ENCODE measurements at places on chromosomes 6 and 20. TPM values are rescaled to one million over a fixed set of nuclear protein-coding genes. Genes with fewer than 3 reads are reported as not detected.

The DBNDD2 gene
- total RNA-seq: 120 TPM

The DNAH8 gene
- 0.14 TPM for total RNA-seq

The SASH1 gene
- 82.3 TPM for total RNA-seq

The CGA gene
- not detected for total RNA-seq

The TCF21 gene
- total RNA-seq: 0.28 TPM

All from thoracic aorta (tissue), 2 donors.